ENCODE measurements at places on chromosomes 7 and 10.

DNA sequence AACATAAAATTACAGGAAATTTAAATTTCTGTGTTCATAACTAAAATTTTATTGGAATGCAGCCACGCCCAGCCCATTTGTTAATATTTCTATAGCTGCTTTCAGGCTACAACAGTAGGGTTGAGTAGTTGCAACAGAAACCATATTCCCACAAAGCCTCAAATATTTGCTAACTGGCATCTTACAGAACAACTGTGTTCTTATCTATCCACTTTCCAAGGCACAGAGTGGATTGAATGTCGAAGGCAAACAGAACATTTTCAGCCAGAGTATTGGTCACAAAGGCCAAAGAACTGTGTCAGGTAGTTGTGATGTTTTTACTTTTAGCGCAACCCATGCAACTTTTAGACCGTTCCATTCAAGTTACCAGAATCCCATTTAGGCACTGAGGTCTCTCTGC, 51.1 kb upstream of the OPN4 start:
- DNase-seq, result no peak

- no peak for DNase-seq
These were observed 251.7 kb upstream of the MYO3A start for GRCh38 chr10:25682203-25682851.

- peak; percentile 3 for DNase-seq
These were observed 23.4 kb downstream of the ELFN1 start for GRCh38 chr7:1693419-1693990.

DNA sequence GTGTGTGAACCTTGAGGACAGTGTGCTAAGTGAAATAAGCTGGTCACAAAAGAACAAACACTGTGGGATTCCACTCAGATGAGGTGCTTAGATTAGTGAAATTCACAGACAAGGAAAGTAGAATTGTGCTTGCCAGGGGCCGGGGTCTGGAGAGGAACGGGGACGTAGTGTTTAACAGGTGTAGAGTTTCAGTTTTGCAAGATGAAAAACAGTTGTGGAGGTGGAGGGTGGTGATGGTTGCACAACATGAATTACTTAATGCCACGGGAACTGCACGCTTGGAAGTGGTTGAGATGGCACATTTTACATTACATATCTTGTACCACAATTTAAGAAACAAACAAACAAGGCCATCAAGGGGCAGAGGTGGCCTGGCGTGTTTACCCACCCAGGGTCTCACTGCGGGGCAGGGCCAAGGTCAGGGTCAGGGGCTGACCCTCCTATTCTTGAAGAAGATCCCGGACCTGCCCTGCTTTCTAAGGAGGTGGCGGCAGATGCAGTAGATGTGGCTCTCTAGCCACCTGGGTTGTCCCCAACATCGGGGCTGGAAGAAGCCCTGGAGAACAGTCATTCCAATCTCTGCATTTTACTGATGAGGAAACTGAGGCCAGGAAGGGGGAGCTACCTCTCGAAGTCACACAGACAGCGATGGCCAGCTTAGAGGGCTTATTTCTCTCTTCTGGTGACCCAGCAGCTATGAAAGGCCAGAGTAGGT, 91.5 kb upstream of the LRRC4 start:
- no peak for DNase-seq

- no peak for DNase-seq
These were observed 868 bp upstream of the PDCD4 start for GRCh38 chr10:110870823-110871297.

GRCh38 chr10:34786464-34786863, 28.6 kb downstream of the PARD3 start:
- no peak for DNase-seq

GRCh38 chr10:12839941-12840611, 161.4 kb downstream of the CCDC3 start:
- DNase-seq, result no peak
